Nephron progenitor cell (in vitro differentiated cells): ENCODE measurements at places on chromosomes 7 and 10.

DNA sequence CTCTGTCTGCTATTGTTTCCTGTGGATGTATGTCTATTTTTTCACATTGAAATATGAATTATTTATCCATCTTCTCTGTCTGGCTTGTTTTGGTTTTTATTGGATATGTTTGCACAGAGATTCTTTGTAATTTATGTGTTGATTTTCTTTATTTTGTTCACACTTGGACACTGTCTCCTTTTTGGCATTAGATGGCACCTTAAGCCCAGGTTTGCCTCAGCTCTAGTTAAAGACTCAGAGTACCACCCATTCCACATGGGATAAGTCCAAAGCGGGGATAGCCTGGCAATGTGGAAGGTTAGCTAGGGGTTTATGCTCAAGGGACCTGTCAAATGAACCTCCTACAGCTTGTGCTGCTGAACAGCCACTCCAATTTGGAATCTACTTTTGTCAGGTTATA is 14.1 kb downstream of the FEZF1 start:
- H3K4me3 ChIP-seq: no peak overlapping the region
- DNase-seq: no peak
- H3K27ac ChIP-seq: no peak overlapping the region
- H3K4me1 ChIP-seq: no peaks in the 10 kb centered on the region
- peaks cover 33% of the 10 kb centered on the region for H3K27me3 ChIP-seq

DNA sequence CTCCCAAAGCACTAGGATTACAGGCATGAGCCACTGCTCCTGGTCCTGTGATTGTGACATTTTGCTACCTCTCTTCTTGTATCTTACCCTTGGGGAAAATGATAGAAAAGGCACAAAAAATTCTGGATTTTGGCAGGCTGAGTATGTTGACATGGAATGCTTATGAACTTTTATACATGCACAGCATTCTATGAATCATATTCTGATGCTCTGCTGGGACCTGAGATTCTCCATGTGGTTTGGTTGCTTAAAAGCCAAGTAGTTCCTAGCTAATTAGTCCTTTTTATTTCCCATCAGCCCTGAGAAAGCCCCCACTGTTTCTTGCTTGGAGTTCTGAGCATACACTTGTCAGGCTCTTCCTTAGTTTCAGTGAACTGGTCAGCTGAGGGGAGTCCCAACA is 8.3 kb upstream of the KAZALD1 start:
- H3K27me3 ChIP-seq: peaks cover 53% of the 10 kb centered on the region
- peak overlapping the region; percentile 31 for H3K27ac ChIP-seq
- no peak overlapping the region for H3K4me3 ChIP-seq
- DNase-seq: no peak
- H3K36me3 ChIP-seq: peaks cover 10% of the 10 kb centered on the region

- no peak for DNase-seq
- no peak overlapping the region for H3K27ac ChIP-seq
- H3K4me1 ChIP-seq: no peaks in the 10 kb centered on the region
- no peak overlapping the region for H3K4me3 ChIP-seq
- no peaks in the 10 kb centered on the region for H3K27me3 ChIP-seq
Observed at GRCh38 chr7:138295049-138295637, 164.9 kb upstream of the TRIM24 start.

- H3K27ac ChIP-seq: peak within 1 kb of the TSS; percentile 98
- H3K36me3 ChIP-seq: peaks cover 9% of the 10 kb centered on the region
- peak; percentile 61 for DNase-seq
Observed at GRCh38 chr10:15859906-15860691, at the start of gene MINDY3. MINDY3 (minus strand) TSS chr10:15860507; CDS start chr10:15860299, 208 bp downstream.

- peaks cover 39% of the 10 kb centered on the region for H3K27me3 ChIP-seq
- H3K4me1 ChIP-seq: peaks cover 22% of the 10 kb centered on the region
- peak within 1 kb of the TSS; percentile 90 for H3K4me3 ChIP-seq
- peak within 1 kb of the TSS; percentile 25 for H3K27ac ChIP-seq
- DNase-seq: peak; percentile 87
Observed at GRCh38 chr10:132942101-132943057, at the start of gene CFAP46. CFAP46 (minus strand) TSS chr10:132942570; CDS start chr10:132942484, 86 bp downstream.

GRCh38 chr10:62589689-62590088 is 214.8 kb upstream of the ADO start:
- H3K4me3 ChIP-seq: no peak overlapping the region
- H3K27me3 ChIP-seq: peaks cover 4% of the 10 kb centered on the region
- peaks cover 5% of the 10 kb centered on the region for H3K4me1 ChIP-seq

DNA sequence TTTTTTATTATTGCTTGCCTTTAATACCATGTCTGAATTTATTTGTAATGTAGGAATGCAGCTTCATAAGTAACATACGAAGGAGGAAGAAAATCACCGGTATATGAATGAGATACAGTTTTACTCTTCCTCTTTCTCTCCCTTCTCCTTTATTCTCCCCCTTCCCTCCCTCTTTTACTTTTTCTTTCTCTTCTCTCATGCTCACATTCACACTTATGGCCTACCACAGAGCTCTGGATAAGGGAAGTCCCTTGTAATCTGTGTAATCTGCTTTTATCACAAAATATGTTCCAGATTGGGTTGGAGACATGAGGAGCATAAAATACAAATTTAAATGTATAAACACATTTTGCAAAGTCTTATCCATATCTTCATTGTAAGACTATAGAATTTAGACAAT is 59.4 kb downstream of the MDFIC start:
- no peak overlapping the region for H3K27ac ChIP-seq
- no peak for DNase-seq
- H3K27me3 ChIP-seq: no peaks in the 10 kb centered on the region
- no peak overlapping the region for H3K4me3 ChIP-seq
- peaks cover 5% of the 10 kb centered on the region for H3K4me1 ChIP-seq
- H3K36me3 ChIP-seq: peaks cover 10% of the 10 kb centered on the region
